Suppressor macrophage treated with lipopolysaccharide for 1 hour (primary cell): ENCODE measurements at places on chromosomes 6 and 20.
A peak's percentile ranks its signal among the peaks of the same experiment; 100 is the strongest.

DNA sequence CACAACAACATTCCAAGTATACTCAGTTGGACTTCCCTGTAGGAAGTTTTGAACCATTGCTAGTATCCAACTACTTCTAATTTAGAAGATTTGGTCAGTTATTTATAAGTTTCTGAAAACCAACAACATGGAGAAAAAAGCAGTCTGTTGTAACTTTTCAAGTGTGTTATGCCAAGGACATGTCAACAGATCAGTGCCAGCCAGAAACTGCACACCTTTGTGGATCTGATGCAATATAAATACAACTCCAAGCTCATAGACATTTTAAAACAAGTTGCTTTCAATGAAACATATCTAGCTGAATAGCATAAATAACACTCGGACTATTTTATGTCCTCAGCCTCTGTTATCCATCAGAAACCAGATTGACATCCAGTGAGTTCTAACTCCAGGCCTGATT lies 58.3 kb upstream of the CARMIL1 start:
- DNase-seq: no peak

GRCh38 chr6:152671171-152671570 lies 26.5 kb upstream of the MYCT1 start:
- DNase-seq: no peak

GRCh38 chr20:46978951-46979491 lies 84.4 kb downstream of the EYA2 start:
- DNase-seq: no peak

DNA sequence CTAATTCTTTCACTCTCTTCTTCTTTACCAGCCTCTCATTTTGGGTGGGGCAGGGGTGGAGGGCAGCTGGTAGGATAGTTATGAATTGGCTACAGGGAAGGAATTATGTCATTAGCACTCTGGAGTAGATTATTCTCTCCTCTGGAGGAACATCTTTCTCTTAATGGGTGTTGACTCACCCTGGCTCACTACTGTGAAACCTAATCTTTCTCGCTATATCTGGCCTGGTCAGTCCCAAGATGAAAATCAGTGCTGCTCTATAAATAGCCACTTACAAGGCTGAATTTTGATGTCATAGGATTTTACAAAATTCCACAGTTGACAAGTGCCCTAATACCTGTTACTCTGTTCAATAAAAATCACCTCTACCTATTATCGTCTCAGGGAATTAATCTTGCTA lies 151.3 kb downstream of the COL9A1 start:
- no peak for DNase-seq

GRCh38 chr6:46263707-46264086 lies 92.9 kb upstream of the ENPP5 start:
- DNase-seq: no peak

- DNase-seq: no peak
These were observed 29.2 kb downstream of the JAG1 start for GRCh38 chr20:10644458-10645204.

GRCh38 chr6:101090281-101090680 lies 209.2 kb upstream of the ASCC3 start:
- no peak for DNase-seq

DNA sequence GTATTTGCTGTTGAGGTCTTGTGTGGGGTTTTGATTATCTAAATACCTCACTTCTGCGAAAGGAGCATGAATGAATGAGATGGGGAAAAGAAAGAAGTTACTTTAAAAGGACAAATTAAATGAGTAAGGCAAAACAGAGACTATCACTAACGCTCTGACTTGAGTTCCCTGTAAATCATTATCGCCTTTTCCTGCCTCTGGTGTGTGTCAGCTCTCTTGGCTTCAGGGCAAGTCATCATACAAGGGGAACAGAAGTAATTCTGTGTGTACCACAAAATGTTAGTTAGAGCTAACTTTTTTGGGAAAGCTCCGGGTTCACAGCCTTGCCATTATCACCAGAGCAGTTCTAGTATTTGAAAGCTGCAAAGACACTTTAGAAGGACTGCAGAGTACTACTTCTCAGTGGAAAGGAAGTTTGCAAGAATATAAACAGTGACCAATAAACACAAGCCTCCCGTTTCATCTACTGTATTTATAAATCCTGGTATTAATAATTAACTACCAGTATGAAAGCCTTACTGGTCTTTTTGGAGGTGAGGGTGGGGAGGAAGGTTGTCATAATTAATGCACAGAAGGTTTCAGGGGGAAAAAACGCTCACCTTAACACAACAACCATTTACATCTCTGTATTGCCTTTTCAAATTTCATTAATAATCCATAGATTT lies 1.2 kb downstream of the DZANK1 start:
- no peak for DNase-seq

DNA sequence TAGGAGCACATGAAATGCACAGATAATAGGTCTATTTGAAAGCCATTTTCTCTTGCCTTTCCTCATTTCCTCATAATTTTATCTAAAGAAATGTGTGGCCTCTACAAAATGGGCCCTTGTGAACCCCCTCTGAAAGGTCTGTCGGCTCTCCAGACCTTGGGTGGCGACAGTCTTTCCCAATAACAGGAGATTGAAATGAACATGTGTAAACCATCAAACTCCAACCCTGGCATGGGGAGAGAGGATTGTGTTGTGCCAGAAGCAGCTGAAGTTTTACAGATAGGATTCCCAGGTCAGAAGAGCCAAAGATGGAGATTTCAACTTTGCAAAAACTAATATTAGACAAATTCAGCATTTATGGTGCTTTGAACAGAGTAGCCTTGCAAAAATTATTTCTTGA lies 277.1 kb upstream of the ECI2 start:
- no peak for DNase-seq

GRCh38 chr20:15576411-15576810 lies 996.8 kb downstream of the KIF16B start:
- no peak for DNase-seq

DNA sequence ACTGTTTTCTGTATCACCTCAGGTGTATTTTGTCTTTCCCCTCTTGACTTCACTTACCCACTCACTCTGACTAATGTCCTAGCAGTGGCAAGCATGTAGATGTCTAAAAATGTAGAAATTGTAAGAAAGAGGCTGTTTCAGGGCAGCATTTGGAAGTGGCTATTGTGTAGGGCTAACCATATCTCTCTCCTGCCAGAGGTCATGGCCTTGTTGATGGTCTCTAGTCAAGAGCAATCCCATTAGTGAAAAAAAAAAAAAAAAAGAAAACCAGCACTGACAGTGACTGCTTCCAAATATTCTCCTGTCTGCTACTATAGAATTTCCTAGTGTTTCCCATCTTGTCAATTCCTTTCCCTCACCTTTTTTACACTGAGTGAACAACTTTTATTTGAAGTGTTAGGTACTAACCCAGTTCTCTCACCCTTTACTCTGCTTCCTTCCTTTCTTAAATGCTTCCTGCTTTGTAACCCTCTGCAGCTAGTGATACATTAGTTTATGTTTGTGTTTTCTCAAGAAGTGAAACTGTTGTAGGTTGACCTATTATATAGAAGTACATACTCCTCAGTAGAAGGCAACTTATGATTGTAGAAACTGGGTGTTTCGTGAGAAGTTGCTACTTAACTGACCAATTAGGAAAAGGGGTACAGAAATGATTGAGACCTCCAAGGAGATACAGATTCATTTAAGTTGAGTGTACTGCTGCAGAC lies 174.1 kb upstream of the PTPRK start:
- DNase-seq: no peak

DNA sequence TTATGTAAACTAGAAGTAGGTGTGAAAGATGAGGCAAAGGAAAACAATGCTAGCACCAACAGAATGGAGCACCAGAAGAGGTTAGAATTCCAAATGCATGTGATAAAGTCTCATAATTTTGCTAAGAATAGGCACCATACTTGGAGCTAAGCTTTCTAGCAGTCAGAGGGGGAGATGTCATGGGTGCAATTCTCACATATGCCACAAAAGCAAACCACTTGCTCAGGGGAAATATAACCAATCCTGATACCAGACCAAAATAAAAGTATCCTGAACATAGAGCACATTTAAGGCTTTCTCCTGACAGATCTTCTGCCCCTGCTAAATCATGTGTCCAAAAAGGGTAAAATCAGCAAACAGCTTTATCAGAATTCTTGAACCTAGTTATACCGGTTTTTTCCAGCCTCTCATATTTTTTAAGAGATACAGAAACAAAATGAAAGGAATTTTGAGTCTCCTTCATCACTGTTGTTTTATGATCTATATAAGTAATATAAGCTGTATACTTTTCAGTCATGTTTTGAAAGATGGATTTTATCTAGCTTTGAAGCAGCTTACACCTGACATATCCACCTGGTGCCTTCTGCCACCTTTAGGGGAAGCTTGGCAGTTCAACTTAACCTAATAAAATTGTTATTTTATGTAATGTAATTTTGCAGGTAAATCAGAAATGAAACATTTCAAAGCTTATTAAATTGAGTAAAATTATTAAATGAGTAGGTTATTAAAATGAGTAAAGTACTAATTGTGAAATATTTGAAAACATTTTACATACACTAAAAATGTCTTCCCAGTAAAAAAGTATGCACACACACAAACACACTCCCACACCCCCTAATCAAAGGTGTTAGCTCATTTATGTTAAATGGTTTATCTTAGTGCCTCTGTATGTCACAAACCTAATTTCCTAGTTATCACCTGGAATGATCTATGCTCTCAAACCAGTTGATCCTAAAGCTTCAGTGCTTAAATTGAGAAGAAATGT lies 2.8 kb downstream of the SPO11 start:
- DNase-seq: no peak

- DNase-seq: no peak
These were observed 50.5 kb downstream of the BFSP1 start for GRCh38 chr20:17480696-17481095.

DNA sequence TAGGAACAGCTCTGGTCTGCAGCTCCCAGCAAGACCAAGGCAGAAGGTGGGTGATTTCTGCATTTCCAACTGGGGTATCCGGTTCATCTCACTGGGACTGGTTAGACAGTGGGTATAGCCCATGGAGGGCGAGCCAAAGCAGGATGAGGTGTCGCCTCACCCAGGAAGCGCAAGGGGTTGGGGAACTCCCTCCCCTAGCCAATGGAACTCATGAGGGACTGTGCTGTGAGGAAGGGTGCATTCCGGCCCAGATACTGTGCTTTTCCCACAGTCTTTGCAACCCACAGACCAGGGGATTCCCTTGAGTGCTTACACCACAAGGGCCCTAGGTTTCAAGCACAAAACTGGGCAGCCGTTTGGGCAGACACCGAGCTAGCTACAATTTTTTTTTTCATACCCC lies 21.8 kb downstream of the HDDC2 start:
- DNase-seq: peak; percentile 51

GRCh38 chr6:56875961-56876360 lies 78.9 kb upstream of the BEND6 start:
- no peak for DNase-seq

GRCh38 chr6:41671376-41671775 lies 33.1 kb downstream of the MDFI start:
- no peak for DNase-seq

GRCh38 chr6:57173056-57173885 lies 1.1 kb downstream of the BAG2 start:
- peak; percentile 21 for DNase-seq

DNA sequence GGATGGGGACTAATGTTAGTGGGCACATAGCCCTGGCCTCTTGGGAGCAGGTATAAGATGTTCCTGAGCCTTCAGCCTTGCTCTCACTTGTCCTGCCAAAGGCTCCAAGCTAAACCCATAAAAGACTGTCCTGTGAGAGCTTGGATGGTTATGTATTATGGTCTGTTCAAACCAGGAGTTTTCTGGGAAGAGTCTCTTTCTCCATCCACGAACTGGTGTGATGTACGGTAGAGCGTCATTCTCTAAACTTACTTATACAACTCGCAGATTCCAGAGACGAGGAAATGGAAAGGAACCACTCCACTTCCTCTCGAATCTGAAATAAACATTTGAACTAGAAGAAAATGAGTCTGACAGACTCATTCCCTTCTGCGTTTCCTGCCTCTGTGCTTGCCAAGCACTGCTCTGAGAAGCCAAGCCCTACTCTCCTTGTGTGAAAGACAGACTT lies 5.3 kb downstream of the SOBP start:
- DNase-seq: peak; percentile 7

DNA sequence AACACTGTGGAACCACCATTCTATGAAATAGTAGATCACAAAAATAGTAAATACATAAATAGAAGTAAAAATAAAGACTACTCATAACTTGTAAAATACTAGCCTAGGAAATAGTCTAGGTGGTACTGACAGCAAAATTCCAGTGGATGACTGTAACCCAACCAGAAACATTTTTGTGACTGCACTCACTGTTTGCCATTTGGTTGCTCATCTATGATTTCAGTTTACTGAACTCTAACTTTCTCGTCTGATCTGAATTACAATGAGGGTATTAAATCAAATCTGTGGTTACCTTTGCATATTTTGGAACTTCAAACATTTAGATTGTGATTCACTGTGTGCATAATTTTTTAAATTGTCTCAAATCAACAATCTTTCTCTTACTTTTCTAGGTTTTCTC lies 151.1 kb downstream of the KHDC1L start:
- DNase-seq: no peak

GRCh38 chr6:85395746-85396145 lies 54.1 kb upstream of the NT5E start:
- DNase-seq: no peak

GRCh38 chr20:52242237-52243230 lies 51.0 kb upstream of the ZFP64 start:
- DNase-seq: peak; percentile 26

- no peak for DNase-seq
These were observed 41.2 kb downstream of the C6orf132 start for GRCh38 chr6:42101186-42101657.

- DNase-seq: no peak
These were observed 3.7 kb downstream of the RRBP1 start for GRCh38 chr20:17678295-17678694.

GRCh38 chr20:62010551-62011402 lies 54.9 kb downstream of the TAF4 start:
- peak; percentile 69 for DNase-seq

GRCh38 chr6:108134213-108134970 lies 31.4 kb upstream of the NR2E1 start:
- DNase-seq: no peak

DNA sequence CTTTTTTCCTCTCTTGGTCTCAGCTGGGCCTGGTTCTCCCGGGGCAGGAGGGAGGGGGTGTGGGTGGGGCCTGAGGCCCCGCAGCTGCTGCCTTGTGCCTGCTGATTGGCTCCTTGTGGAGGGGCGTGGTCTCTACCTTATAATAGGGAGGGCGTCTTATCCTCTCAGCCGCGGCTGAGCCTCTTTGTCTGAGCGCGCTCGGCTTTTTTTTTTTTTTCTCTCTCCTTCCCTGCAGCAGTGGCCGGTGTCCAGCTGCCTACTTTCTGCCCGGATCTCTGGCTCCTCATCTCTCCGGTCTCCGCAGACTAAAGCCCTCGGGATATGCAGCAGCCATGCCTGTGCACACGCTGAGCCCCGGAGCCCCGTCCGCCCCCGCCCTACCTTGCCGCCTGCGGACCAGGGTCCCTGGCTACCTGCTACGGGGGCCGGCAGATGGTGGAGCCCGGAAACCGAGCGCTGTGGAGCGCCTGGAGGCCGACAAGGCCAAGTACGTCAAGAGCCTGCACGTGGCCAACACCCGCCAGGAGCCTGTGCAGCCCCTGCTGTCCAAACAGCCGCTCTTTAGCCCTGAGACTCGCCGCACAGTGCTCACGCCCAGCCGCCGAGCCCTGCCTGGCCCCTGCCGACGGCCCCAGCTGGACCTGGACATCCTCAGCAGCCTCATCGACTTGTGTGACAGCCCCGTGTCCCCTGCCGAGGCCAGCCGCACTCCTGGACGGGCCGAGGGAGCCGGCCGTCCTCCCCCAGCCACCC lies 11.1 kb downstream of the FAM110A start:
- peak; percentile 78 for DNase-seq

GRCh38 chr20:58927490-58928061 lies 53.5 kb upstream of the NELFCD start:
- no peak for DNase-seq

- no peak for DNase-seq
These were observed 801.9 kb downstream of the QKI start for GRCh38 chr6:164216368-164216767.
